HFFc6 (cell line): ENCODE measurements at places on chromosomes 1 and 21. TPM values are rescaled to one million over a fixed set of nuclear protein-coding genes. Genes with fewer than 3 reads are reported as not detected.

DNA sequence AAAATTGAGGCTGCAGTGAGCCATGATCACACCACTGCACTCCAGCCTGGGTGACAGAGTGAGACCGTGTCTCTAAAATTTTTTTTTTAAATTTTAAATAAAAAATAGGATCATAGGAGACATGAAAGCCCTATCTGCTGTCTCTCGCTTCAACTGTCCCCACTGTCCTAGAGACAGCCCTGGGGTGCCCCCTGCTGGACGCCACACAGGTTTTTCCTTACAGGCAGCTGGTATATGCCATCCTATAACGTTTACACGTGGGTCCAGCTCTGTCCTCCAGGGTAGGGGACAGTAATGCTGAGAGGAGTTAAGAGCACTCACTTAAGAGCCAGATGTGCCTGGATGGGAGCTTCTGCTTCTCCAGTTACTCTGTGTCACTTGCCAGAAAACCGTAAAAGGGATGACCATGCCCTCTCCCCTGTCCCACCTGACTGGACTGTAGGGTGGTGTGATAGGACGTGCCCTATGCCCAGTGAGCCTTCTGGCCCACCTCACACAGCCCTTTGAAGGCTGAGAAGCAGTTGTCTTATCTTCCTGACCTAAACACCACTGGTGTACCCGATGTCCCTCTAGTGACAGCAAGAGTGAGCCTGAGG lies 8.5 kb downstream of the FBXO2 start:
- peaks cover 21% of the 10 kb centered on the region for H3K27me3 ChIP-seq
- DNase-seq: peak; percentile 71
- no peak overlapping the region for H3K4me3 ChIP-seq
- H3K36me3 ChIP-seq: no peaks in the 10 kb centered on the region
- peaks cover 2% of the 10 kb centered on the region; the same call in 1 of the 2 replicates for H3K4me1 ChIP-seq

SLC25A34 gene
- 0.21 and 0.37 TPM in 2 replicates for total RNA-seq

GRCh38 chr1:117698398-117699160 lies 92.7 kb downstream of the TENT5C start:
- H3K36me3 ChIP-seq: no peaks in the 10 kb centered on the region
- peak overlapping the region; percentile 99 for H3K27ac ChIP-seq
- peaks cover 41% of the 10 kb centered on the region for H3K4me1 ChIP-seq
- H3K27me3 ChIP-seq: peaks cover 3% of the 10 kb centered on the region
- DNase-seq: no peak
- no peak overlapping the region for H3K4me3 ChIP-seq

GRCh38 chr1:62325681-62326080 lies 6.4 kb upstream of the KANK4 start:
- peak overlapping the region; percentile 86; the same call in 1 of the 2 replicates for H3K27ac ChIP-seq
- H3K36me3 ChIP-seq: no peaks in the 10 kb centered on the region
- H3K4me1 ChIP-seq: peaks cover 22% of the 10 kb centered on the region
- H3K27me3 ChIP-seq: peaks cover 6% of the 10 kb centered on the region; the same call in 1 of the 2 replicates

- H3K4me3 ChIP-seq: peak overlapping the region; percentile 71
- no peak for DNase-seq
- peaks cover 31% of the 10 kb centered on the region for H3K27me3 ChIP-seq
- H3K36me3 ChIP-seq: peaks cover 42% of the 10 kb centered on the region
Observed at GRCh38 chr1:66374148-66374547, 159.8 kb upstream of the SGIP1 start.

DNA sequence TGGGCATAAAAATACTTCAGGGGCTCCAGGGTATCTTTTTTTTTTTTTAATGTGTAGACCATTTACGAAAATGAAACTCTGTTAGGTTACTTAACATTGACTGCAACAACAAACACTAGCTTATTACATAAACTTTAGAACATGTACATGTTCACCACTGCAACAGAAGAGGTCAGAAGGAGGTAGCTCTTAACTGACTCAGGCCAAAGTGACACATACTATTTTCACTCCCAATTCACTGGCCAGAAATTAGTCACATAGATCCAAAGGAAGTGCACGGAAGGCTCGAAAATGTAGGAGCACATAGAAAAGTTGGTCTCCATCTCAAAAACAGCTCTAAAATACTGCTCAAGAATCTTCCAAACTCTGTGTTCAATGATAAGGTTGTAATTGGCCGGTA lies 107.2 kb downstream of the AKT3 start:
- peak; percentile 90 for DNase-seq
- peaks cover 27% of the 10 kb centered on the region for H3K36me3 ChIP-seq
- peak overlapping the region; percentile 88 for H3K27ac ChIP-seq
- peaks cover 72% of the 10 kb centered on the region for H3K4me1 ChIP-seq
- H3K27me3 ChIP-seq: peaks cover 2% of the 10 kb centered on the region; the same call in 1 of the 2 replicates

DNA sequence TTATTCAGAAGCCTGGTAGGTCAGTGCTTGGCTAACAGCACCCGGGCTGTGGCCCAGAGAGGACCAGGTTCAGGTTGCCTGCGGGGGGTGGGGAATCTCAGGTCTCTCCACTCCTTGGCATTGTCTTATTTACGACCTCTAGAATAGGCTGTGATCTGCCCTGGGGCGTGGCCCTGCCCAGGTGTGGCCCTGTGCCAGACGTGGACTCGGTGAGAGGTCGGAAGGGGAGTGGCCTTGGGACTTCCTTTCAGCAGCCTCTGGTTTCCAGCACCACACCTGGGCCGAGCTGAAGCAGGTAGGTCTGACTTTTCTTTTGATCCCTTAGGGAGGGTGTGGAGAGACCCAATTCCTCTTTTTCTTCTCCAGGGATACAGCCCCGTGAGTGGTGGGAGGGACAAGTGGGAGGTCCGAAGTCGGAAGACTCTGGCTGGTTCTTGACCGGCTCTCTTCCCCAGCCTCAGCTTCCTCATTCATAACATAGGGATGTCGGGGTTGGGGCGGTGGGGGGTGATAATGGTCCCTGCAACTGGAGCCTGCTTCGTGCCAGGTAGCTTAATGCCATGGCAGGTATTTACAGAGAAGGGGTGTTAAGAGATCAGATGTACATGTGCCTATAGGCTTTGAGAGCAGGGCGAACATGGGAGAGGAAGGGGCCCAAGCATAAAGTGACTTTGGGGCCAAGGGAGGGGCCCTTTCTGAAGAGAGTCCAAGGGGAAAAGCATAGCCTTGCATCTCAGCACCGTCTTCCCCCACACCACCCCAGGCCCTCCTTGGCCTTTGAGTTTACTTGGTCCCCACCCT lies 16.5 kb downstream of the ACOT11 start:
- H3K27me3 ChIP-seq: peaks cover 4% of the 10 kb centered on the region
- DNase-seq: no peak
- no peak overlapping the region for H3K27ac ChIP-seq
- no peaks in the 10 kb centered on the region for H3K36me3 ChIP-seq

DNA sequence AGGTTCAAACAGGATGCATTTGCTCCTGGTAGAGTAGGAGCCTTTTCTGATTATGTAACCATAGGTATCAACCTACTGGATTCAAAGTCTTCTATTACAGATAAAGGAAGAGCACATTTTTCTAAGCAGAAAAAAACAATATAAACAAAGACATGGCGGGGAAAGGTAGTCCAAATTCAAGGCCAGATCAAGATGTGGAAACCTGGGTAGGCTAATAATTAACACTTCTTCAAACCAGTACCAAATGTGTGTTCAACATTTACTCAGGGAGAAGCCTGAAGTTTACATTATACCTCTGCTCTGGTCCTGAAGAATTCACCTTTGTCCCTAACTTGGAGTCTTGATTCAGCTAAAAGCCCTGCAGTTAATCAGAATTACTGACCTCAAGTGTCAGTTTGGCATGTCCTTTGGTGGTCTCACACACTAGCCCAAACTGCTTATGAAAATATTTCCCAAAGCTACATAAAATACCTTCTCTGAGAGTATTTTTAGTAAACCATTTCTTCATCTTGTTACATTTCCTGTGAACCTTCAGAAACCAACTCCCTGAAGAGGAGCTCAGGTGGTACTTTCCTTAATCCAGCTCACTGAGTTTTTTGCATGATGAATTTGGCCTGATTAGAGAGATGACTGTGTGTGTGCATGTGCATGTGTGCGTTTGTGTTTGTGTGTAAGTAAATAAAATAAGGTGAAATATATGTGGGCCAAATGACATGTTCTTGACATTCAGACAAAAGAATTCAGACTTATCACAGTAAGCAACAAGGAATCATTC lies 70.2 kb downstream of the TOR3A start:
- no peak overlapping the region for H3K4me3 ChIP-seq
- H3K27ac ChIP-seq: no peak overlapping the region
- no peak for DNase-seq
- peaks cover 18% of the 10 kb centered on the region; the same call in 1 of the 2 replicates for H3K36me3 ChIP-seq
